Testis (tissue), 5 donors: ENCODE measurements at places on chromosomes 12 and 14. TPM values are rescaled to one million over a fixed set of nuclear protein-coding genes. Genes with fewer than 3 reads are reported as not detected.
A peak's percentile ranks its signal among the peaks of the same experiment; 100 is the strongest.

GRCh38 chr12:53295891-53296219, 513 bp downstream of the PFDN5 start:
- no peak for DNase-seq

DNA sequence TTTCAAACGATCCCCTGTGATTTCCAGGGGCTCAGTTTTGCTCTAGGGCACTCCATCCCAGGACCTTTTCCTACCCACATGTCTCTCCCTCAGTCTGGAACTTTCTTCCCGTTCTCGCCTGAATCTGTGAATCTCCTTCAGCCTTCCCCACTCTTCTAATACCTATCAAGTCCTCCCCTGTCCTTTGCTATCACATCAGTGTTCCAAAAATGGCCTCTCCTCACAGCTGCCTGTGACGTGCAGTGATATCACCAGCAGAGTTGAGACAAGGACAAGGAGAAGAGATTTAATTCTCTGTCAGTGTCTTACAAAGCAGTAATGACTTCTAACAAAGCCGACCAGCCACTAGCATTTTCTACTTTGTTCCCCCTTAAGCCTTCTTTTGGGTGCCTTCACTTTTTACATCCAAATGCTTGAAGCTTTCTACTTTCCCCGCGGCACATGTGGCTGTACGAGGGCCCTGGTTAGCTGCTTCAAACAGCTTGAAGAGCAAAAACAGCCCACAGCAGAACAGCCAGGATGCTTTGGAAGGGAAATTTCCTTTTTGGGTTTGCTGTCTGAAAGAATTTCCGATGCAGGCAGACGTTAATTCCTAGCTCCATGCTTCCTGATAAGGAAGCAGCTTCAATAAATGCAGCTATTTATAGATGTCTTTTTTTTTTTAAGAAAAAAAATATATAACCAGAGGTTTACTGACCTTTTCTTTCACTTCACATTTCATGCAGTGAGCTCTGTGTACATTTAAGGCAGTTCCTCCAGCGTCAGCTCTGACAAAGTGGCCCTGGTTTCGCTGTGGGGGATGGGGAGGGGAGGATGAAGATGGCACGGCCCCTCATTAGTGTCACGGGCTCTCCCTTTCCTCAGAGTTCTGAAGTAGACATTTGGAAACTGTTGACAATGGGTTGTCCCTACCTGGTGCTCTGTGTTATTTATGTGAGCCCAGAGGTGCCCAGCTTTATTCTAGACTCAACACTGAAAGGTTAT, 109.3 kb downstream of the ETV6 start:
- DNase-seq, result no peak

GRCh38 chr12:132827763-132828703, 636 bp downstream of the GOLGA3 start:
- peak; percentile 39 for DNase-seq

- DNase-seq, result no peak
Observed at GRCh38 chr14:93713726-93714405, 74.4 kb downstream of the PRIMA1 start.

TPPP2 gene
- total RNA-seq, result 201 TPM

IRAK3 gene
- 6.1 TPM for total RNA-seq

CHGA gene
- total RNA-seq, result 92.9 TPM

- DNase-seq, result peak; percentile 88
Observed at GRCh38 chr14:88562831-88563686, at the start of gene ZC3H14. Gene ZC3H14 (plus strand): TSS chr14:88563037. CDS start chr14:88563134, 97 bp downstream.

DNA sequence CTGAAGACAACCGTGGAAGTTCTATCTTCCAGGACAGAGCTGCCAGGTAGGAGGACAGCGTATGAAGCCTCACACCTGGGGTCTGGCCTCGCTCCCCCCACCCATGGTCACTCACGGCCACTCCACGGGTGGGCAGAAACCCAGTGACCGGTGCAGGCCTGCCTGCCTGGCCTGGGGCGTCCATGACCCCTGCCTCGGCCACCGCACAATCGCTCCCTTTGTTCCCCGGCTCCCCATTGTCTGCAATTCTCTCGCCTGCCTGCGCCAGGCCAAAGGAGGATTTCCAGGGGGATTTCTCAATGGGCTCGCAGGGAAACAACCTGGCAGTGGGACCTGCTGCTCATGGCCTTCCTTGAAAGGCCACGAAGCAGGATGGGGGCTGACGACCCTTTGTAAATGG, 22.6 kb downstream of the CCDC85C start:
- no peak for DNase-seq

DNA sequence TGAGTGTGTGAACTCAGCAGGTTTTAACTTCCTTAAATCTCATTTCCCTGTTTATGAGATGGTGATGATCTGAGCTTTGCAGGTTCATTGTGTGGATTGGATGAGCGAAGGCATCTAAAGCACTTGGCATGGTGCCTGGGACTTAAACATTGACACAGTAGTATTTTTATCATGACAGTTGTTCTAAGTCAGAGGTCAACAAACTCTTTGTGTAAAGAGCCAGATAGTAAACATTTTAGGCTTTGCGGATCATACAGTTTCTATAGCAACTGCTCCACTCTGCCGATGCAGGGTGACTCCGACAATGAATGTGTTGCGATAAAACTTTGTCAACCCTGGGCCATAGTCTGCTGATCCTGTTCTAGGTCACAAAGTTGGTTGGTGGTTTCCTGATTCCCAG, 25.2 kb downstream of the SLC24A4 start:
- no peak for DNase-seq
